NCI-H1105 (cell line): ENCODE measurements at places on chromosomes 2 and 18.

DNA sequence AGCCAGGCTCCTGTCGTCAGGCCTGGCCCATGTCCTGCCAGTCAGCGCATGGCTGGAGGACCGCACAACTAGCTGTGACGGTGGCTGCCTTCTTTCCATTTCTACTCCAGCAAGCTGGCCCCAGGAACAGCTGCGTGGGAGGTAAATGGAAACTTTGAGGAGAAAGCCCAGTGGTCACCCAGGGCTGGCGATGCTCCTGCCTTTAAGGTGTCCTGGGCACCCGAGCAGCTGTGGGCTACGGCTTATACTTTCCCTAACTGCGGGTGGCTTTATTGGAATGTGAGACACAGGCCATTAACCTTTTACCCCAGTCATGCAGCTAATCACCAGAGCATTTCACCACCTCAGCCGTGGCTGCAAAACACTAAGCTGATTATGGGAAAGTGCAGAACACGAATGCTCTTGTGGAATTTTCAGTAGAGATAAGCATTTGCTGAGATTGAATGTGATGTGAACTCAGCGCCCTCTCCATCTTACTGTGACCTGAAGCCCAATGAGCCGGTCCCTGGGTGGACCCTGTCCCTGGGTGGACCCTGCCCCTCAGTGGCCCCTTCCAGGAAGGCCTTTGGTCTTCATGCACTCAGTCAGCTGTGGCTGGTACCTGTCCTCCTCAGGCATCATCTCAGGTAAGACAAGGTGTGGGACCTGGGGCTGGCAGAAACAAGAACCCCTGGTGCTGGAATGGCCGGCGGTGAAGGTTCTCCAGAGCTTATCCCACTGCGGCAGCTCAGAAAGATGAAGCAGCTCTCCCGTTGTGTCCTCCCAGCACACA lies 275.4 kb upstream of the HS6ST1 start:
- DNase-seq, result no peak

- no peak for DNase-seq
These were observed 31.5 kb downstream of the FBXO48 start for GRCh38 chr2:68435615-68436014.

DNA sequence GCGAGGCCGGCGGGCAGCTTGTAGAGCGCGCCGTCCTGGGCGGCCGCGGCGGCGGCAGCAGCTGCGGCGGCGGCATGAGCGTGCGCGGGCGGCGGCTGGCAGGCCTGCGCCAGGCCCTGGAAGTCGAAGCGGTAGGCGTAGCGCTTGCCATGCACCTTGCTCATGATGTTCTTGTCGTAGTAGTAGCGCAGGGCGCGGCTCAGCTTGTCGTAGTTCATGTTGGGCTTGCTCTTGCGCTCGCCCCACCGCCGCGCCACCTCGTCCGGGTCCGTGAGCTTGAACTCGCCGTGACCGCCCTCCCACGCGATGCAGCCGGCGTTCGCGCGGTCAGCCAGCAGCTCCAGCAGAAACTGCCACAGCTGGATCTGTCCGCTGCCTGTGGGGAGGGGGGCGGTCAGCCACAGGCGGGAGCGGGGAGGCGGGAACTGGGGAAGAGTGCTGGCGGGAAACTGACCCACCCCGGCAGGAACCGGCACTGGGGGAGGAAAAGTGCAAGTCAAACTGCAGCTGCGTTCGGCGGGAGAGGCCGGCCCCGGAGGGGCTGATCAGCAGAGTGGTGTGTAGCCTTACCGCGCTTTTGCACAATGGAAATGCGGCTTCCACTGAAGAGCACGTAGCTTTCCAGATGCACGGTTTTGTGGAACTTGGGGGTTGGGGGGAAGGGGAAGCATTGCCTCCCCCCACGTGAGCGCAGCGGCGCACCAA lies 3.0 kb downstream of the FEV start:
- DNase-seq, result peak; percentile 25

- DNase-seq, result no peak
These were observed 14.3 kb downstream of the WDSUB1 start for GRCh38 chr2:159272156-159272555.

DNA sequence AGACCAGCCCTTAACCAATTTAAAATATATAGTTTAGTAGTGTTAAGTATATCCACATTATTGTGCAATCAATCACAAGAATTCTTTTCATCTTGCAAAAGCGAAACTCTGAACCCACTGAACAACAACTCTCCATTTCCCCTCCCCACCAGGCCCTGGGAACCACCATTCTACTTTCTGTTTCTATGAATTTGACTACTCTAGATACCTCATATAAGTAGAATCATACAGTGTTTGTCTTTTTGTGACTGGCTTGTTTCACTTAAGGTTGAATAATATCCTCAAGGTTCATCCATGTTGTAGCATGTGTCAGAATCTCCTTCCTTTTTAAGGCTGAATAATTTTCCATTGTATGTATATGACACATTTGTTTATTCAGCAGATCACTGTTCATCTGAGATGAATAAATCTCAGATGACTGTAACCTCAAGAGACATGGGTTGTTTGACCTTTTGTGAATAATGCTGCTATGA lies 8.1 kb upstream of the SOS1 start:
- DNase-seq, result no peak

DNA sequence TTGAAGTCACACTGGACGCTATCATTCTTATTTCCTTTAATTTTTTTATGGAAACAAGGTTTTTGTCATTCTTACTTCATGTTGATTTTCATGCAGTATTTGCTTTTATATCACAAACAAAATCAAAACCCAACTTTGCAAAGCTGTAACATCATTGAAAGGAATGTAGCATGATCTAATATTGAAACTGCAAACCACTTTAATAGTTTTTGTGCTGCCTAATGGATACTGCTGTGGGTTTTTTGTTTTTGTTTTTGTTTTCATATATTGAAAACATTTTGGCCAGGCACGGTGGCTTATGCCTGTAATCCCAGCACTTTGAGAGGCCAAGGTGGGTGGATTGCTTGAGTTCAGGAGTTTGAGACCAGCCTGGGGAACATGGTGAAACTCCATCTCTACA lies 81.6 kb downstream of the MAP2 start:
- no peak for DNase-seq

DNA sequence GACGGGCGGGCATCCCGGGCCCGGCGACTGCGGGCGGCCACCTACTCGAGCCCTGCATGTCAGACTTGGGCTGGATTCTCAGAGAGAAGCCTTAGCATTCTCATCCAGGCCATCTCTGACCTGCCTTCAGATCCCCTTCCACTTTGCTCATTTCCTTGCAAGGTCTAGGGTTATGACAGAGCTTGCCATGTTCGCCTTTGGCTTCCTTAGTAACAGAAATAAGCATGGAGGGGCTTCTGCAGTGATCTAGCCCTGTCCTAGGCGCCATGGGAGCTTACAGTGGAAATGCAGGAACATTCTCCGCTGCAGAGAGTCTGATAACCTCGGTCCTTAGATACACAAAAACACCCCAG lies 632 bp upstream of the ACVR1 start:
- DNase-seq, result no peak

GRCh38 chr2:27569398-27569797 lies 13.4 kb upstream of the ZNF512 start:
- DNase-seq, result no peak

GRCh38 chr18:111306-112014 lies 46.9 kb upstream of the USP14 start:
- DNase-seq, result no peak

DNA sequence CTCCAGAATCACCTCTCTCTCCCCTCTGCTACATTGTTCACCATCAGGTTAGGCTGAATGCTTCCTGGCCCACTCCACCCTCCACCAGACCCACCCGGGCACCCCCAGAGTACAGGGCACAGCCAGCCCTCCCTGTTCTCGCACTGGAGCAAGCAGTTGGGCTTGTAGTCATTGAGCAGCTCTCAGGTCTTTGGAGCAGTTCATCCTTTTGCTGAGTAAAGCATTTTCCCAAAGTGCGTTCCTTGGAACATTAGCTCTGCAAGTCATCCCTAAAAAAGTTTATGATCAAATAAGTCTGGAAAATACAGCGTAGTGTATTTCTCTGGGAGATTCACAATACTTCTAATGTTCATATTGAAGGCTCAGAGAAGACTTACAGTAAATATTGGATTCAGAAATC lies 103.5 kb upstream of the DAPL1 start:
- DNase-seq, result no peak

- DNase-seq, result no peak
These were observed 129.9 kb downstream of the FHOD3 start for GRCh38 chr18:36427369-36427768.

- no peak for DNase-seq
These were observed 90.1 kb downstream of the DOK6 start for GRCh38 chr18:69490813-69491212.

DNA sequence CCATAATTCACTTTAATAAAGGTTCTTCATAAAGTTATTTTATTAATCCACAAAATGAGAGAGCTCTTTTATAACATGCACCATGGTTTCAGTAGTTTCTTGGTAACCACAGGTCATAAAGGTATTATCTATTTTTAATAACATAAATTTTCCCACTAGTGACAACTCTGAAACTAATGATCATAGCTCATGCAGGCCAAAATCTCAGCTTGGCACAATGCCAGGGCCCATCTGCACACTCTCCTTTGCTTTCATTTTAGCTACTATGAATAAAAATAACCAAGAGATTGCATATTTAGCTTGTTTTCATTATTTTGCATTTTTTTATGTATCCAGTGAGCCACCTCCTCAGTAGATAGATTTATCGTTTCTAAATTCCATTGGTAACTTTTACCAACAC lies 691.8 kb upstream of the CHAC2 start:
- DNase-seq, result peak; percentile 3

DNA sequence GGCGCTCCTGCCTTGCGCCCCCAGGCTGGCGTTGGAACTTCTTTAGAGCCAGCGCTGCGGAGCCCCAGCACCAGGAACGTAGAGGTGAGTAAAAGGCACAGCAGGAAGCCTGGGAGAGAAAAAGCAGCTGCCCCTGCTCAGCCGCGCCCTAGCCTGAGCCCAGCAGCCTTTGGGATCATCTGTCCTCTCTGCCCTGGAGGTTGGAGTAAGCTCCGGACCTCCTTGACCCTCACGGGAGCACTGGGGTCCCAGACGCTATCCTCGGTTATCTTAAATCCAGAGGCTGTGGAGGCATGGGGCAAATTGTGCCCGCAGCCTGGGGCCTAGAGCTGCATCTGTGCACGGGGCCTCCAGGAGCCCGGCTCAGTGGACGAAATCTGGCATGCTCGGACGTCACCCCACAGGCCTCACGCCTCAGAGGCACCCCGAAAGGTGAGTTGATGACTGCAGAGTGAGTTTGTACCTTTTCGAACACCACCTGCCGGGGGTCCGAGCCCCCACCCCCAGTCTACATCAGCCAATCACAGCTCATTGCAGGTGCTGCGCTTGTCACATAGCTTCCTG lies 1.6 kb upstream of the SLC66A2 start:
- DNase-seq, result no peak

GRCh38 chr2:166246901-166247300 lies 119.1 kb upstream of the SCN1A start:
- DNase-seq, result no peak

- peak; percentile 78 for DNase-seq
These were observed 267.6 kb upstream of the THSD7B start for GRCh38 chr2:136497709-136498108.

DNA sequence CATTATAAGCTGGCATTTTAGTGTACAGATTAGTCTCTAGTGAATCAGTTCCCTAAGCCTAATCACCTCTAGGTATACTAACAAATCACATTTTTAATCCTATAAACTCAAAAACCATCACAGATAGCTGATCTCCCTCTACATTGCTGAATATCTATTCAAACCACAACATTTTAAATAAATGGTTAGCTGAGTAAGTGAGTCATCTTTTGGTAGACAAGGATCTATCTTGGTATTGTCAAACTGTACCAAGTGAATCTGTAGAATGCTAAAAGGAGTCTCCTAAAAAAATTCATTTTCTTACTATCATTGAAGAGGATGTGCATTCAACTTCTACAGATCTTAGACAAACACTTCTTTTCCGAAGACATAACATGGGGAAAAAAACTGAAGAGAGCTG lies 40.7 kb downstream of the INO80D start:
- DNase-seq, result no peak

GRCh38 chr18:42087235-42087634 lies 132.2 kb downstream of the PIK3C3 start:
- no peak for DNase-seq

- no peak for DNase-seq
These were observed 52.5 kb upstream of the CTDP1 start for GRCh38 chr18:79626905-79627749.

- no peak for DNase-seq
These were observed 131.7 kb upstream of the SPOPL start for GRCh38 chr2:138369856-138370255.

GRCh38 chr2:98335271-98335670 lies 11.0 kb upstream of the CNGA3 start:
- no peak for DNase-seq

GRCh38 chr2:49222975-49223528 lies 68.7 kb upstream of the FSHR start:
- no peak for DNase-seq

GRCh38 chr2:241722896-241723454 lies 11.5 kb upstream of the D2HGDH start:
- no peak for DNase-seq

- DNase-seq, result peak; percentile 13
These were observed 28.5 kb downstream of the GALNT14 start for GRCh38 chr2:31109633-31110192.

DNA sequence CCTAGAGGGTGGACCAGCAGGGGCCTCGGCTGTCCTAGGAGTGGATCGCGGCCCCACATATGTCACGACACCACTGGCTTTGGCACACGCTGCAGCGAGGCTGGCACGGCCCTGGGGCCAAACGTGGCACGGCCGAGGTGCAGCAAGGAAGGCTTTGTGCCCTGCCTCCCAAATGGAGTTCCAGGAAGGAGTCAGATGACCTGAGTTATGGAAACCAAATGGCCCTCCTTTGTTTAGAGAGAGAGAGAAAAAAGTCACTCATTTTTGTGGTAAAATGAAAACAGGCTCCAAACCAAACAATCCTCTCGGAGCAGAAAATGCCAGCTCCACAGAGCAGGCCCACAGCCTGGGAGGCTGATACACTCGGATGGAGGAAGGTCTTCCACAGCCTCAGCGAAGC lies 105.6 kb downstream of the ANTXR1 start:
- no peak for DNase-seq

DNA sequence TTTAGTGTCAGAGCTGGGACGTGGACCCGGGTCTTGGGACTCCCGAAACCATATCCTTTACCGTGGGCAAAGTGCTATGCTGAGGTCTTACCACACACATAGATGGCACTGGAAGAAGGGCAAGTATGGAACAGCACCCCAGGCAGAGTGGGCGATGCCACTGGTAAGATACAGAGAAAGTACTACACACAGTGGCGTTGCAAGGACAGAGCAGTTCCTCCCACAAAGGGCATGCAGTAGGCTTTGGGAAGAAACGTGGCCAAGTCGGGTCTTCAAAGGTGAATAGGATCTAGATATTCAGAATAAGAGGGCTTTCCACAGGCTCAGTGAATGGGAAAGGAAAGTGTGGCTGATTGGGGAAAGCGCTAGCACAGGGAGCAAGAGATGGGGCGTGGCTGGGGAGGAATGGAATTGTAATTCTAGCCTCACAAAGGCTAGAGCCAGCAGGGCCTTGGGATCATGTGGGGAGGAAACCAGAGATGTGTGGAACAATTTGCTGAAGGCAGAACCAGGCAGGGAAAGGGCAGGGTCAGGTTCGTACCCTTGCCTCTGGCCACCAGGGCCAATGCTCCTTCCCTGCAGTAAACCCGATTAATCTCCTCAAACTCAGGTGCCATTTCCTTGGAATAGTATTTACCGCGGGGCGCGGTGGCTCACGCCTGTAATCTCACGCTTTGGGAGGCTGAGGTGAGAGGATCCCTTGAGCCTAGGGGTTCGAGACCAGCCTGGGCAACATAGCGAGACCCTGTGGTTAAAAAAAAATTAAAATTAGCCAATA lies 36.0 kb downstream of the PCBP1 start:
- DNase-seq, result no peak

- no peak for DNase-seq
These were observed 303.9 kb downstream of the ETAA1 start for GRCh38 chr2:67701011-67701410.

- no peak for DNase-seq
These were observed 499.2 kb downstream of the CNTNAP5 start for GRCh38 chr2:124524155-124524915.
